ENCODE measurements at places on chromosomes 5 and 9.

DNA sequence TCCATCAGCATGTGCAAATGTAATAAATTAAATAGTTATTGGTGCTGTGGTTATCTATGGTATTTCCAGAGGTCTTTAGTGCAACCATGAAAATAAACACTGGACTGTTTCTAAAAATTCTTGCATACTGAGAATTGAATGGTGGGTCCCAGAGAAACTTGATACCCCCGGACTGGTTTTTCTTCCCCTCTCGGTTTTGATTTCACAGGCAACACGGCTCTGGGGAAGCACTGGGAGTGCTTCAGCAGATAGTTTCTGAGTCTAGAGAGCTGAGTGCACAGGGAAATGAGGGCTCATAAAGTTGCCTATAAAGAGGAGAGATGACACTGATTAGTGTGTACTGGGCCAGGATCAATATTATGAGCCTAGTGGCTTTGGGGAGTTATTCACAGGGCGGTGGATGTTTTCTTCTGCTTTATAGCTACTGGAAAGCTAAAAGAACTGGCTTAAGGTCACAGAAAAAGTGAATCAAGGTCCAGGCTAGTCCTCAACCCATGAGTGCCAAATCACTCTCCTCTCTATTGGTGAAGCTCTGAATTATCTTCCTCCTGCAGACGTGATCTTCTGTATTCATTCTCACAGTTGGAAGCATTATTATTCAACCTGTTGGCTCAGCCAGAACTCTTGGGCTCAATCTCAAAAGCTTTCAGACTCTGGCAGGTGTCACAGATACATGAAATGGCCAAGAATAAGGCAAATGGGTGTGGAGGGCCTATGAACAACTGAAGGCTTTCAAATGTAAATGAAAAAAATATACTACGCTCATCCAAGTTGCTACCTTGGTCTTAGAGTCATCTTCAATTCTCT is 170.2 kb upstream of the HMHB1 start:
- no peak for DNase-seq

DNA sequence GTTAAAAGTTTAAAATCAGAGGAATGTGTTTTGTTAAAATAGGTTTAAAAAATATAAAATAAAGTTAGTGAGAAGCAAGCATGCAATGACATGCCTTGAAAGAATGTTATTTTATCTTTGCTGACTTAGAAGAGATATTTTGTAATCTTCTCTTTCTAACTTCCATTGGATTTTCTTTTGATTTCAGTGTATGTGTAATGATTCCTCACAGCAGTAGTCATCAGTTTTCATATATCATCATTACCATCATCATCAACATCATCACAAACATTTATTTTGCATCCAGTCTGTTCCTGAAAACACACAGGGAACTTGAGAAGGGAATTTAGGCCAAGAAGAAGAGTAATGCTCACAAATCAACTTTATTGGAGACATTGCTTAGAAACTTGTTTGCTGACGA is 699.6 kb downstream of the TAF11L14 start:
- DNase-seq: no peak

- DNase-seq: no peak
Observed at GRCh38 chr9:116718111-116718510, 31.0 kb downstream of the TRIM32 start.

- no peak for DNase-seq
Observed at GRCh38 chr5:9468060-9468388, 77.9 kb downstream of the SEMA5A start.

DNA sequence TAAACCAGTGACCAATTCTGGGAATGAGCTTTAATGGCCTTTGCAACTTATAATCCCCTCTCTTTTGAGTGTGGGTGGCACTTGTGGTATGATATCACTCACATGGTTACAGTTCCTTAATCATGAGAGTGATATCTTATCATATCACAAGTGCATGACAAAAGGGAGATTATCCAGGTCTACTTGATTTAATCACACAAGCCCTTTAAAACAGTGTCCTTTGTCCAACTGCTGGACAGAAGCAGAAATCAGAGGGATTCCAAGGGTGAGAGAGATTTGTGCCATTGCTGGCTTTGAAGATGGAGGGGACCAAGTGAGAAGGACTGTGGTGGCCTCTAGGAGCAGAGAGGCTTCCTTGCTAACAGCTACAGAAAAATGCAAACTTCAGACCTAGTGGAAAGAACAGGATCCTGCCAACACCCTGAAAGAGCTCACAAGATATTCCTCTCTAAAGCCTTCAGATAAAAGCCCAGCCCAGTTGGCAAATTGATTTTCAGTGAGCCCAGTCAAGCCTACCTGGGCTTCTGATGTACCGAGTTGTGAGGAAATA is 279.0 kb upstream of the TLE4 start:
- DNase-seq: no peak

- no peak for DNase-seq
Observed at GRCh38 chr5:159658266-159658925, 257.9 kb upstream of the ADRA1B start.

DNA sequence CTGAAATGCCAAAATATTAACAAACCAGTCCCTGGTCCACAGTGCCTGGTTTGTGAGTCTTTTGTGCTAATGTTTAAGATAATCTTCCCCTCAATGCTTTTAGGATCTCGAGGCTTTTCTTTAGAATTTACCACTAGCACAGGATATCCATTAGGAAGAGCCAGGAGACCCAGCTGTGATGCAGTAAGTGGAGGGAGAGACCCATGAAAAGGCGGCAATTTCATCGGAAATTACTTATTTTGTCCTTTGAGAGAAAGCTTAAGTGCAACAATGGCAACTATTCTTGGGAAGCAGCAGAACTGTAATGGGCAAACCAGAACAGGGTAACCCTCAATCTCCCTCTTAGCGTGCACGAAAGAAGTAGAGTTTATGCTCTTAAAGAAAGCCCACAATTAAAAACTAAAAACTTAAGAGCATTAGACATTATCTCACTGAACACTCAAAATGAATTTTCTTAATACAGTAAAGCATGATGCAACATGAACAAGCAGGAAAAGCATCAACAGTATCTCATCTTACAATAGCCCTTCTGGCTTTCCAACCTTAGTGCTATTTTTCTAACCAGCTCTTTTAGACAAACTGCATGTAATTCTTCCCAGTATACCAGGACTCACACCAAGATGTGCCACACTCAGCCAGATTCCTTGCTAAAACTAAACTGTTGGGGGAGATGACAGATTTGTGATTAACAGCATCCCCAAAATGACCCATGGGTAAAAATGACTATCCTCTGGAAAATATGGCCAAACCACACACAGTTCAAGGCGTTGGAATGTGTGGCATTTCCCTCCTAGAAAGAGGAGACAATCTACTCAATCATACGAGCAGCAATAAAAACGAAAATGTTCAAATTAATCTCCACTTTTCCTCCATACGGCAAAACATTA is 36.4 kb downstream of the PWWP2A start:
- DNase-seq: no peak

GRCh38 chr5:167720676-167721260 is 570.7 kb upstream of the WWC1 start:
- DNase-seq: no peak

DNA sequence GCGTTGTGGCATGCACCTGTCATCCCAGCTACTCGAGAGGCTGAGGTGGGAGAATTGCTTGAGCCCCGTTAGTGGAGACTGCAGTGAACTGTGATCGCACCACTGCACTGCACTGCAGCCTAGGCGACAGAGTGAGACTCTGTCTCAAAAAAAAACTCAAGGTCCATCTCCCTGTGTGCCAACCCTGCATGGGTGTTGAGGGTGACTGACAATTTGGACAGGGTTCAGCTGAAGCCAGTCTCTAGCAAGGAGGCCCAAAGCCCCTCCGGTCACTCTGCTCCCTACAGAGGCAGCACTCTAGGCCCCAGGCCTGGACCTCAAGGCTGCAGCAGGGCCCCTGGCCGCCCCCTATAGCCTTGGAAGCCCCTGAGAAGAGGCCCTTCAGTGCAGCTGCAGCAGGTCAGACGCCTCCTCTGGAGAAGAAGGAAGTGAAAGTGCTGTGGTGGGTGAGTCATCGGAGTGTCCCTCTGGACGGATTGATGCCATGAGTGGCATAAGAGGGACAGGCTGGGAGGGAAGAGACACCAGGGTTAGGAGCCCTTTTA is 39.2 kb upstream of the NEK6 start:
- peak; percentile 32 for DNase-seq

DNA sequence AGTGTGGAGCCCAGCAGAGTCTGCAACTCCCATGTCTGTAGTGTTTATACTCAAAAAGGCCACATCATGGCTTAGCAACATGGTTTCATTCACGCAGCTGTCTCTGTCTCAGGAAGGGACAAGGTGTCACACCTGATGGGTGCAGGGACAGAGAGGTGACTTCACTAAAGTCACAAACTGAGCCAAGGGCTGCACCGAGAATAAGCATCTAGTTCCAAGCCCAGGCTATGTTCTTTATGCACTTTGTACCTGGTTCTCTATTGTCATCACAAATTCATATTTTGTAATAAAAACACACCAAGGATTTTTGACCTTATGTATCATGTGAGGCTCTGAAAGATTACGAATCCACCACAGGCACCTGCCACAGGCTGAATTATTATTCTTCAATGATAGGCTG is 64.9 kb upstream of the STK32A start:
- DNase-seq: no peak

GRCh38 chr5:172946146-172946545 is 13.1 kb upstream of the RPL26L1 start:
- no peak for DNase-seq

DNA sequence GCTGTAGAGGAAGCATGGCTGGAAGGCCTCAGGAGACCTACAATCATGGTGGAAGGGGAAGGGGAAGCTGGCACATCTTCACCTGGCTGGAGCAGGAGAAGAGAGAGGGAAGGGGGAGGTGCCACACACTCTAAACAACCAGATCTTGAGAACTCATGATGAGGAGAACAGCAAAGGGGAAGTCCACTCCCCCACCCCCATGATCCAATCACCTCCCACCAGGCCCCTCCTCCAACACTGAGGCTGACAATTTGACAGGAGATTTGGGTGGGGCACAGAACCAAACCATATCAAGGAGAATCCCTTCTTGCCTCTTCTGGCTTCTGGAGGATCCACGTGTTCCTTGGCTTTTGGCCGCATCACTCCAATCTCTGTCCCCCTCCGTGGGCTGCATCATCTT is 13.1 kb upstream of the CMBL start:
- no peak for DNase-seq

- DNase-seq: peak; percentile 18
Observed at GRCh38 chr9:92664394-92665152, 5.4 kb downstream of the IPPK start.

DNA sequence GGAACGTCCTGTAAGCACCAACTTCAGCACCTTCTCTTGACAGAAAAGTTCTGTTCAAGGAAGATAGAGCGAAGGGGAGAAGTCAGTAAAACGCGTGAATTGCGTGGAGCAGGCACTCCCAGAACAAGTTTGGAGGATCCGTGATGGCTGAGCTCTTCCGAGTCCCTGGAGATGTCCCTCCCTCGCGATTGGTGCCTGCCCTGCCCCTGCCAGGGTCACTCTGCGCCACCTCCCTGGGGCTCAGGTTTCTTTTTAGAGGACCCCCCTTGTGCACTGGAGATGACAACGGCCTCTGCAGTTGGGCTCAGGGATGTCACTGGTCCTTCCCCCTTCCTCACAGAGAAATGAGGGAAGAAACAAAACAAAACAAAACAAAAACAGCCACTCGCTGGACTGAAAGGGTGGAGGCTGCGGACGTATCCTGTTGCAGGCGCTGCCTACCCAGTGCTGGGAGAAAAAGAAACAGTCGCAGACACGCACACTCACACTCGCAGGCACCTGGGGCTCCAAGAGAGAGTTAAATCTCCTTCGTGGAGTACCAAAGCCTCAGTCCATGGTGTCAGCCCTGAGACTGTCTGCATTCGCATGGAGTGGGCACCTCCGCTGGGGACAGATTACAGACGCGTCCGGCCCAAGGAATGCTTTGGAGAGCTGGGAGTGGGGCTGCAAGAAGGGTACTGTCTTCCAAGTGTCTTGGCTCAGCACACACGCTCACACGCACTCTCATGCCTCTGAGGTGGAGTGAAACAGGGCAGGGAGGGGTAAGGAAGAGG is 512.7 kb downstream of the SLCO4C1 start:
- DNase-seq: no peak

GRCh38 chr5:62142351-62142750 is 163.7 kb upstream of the KIF2A start:
- DNase-seq: no peak

DNA sequence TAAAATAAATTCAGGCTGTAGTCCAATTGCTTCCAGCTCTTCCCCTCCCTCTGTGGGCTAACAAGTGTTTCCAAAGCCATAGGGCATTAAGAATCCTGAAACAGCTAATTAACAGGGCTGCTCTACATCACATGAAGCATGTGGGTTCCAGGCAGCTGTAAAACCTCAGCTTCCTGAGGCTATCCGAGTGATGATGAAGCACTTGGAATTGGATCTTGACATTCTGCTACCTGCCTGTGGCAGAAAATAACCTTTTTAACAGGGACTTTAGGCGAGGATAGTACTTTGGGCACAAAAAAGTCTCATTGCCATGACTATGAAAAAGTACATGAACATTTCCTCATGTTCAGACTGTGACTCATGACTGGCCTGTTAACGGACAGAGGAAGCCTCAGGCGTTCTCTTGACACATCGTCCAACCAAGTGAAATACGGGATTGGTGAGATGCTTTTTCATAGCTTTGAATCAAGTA is 107.2 kb downstream of the PDE4D start:
- no peak for DNase-seq

GRCh38 chr5:493119-493701 is 31.0 kb downstream of the SLC9A3 start:
- DNase-seq: no peak

GRCh38 chr9:13481274-13481673 is 201.8 kb upstream of the MPDZ start:
- no peak for DNase-seq

GRCh38 chr9:71609448-71609830 is 158.9 kb downstream of the CEMIP2 start:
- no peak for DNase-seq

DNA sequence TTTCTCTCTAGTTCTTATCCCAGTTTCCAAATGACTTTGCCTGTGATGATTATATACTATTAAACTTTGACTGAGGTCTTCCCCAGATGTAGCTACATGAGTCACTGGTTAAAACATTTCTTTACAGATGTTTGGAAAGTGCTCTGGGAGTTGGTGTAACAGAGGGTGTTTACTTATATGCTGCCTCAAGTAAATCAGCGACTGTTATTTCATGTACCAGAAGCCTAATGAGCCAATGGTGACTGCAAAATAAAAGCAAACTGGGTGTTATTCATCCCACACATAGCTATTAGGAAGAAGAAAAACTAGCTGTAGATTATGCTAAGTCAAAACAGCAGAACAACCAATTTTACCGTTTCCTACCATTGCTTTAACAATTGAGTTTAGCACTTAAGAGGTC is 929.7 kb upstream of the SEMA6A start:
- no peak for DNase-seq

DNA sequence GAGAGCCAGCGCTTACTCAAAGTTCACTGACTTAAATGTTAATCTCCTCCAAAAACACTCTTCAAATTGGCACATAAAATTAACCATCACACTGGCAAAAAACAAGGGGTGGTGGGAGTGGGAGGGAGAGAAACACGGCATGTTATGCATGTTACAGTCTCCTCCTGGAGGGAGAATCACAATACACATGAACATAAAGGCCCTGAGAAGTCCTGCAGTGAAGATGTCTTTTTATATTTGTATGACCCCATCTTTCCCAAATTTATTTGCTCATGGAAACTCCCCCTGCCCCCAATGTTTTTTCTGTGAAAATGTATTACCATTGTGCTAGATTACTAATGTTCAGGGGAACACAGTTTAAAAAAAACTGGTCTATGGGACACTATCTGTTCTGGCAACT is 37.8 kb upstream of the ANKH start:
- DNase-seq: no peak

- DNase-seq: no peak
Observed at GRCh38 chr5:157366741-157367674, 93.0 kb upstream of the NIPAL4 start.

All from CD4-positive, alpha-beta T cell treated with Interleukin-10 for 1 hour (primary cell).